Muscle of back (tissue), 13 donors: ENCODE measurements at places on chromosomes 6 and 20. TPM values are rescaled to one million over a fixed set of nuclear protein-coding genes. Genes with fewer than 3 reads are reported as not detected.

ENPP5 gene
- 5.2 TPM for polyA plus RNA-seq

MOXD1 gene
- polyA plus RNA-seq, result 3.2 TPM

C20orf202 gene
- 0.29 TPM for polyA plus RNA-seq

- DNase-seq, result no peak
Observed at GRCh38 chr6:146855889-146856288, 257.1 kb downstream of the ADGB start.

DNA sequence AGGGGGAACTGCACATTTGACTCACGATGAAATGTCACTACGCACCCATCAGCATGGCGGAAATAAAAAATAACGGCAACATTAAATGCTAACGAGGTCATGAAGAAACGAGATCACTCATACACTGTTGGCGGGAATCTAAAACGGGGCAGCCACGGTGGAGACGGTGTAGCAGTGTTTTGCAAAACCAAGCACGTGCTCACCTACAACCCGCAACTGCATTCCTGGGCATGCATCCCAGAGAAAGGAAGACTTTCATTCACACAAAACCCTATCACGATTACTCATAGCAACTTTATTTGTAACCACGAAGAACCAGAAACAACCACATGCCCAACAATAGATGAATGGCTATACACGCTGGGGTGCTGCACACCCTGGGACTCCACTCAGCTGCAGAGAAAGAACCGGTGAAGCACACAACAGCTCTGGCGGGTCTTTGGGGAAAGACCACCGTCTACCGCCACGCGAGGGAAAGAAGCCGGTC lies 77.0 kb downstream of the YTHDF1 start:
- DNase-seq, result no peak

DNA sequence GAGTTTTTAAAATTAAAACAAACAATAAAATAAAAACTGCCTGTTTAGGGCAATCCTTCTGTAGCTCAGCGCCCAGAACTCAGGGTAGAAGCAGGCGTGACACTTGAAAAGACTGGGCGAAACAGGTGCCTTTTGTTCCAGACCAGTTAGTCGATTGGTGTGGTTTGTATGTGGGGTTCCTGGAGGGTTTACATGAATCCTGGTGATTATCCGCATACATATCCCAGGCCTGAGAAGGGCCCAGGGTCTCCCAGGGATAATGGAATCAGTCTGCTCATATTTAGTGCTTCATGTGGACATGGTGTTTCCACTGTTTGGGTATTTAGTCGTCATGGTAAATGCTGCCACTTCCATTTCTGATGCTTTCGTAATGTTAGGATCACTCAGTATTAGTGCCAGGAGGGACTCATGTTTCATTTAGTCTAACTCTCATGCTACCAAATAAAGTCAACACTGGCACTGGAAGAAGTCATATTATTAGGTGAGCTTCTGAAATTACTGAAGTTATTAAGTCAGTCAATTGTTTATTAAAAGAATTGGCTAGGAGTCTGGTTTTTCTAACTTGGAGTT lies 116.5 kb downstream of the SAMD5 start:
- DNase-seq, result no peak

GRCh38 chr6:85679445-85680123 lies 36.9 kb upstream of the SYNCRIP start:
- DNase-seq, result peak; percentile 6

GRCh38 chr20:7193681-7194080 lies 426.2 kb downstream of the BMP2 start:
- no peak for DNase-seq
